ENCODE measurements at places on chromosomes 5 and 9.

- H3K27me3 ChIP-seq = no peaks in the 10 kb centered on the region
- H3K4me3 ChIP-seq = no peak overlapping the region
- no peak for DNase-seq
- no peaks in the 10 kb centered on the region for H3K4me1 ChIP-seq
- no peak overlapping the region for H3K27ac ChIP-seq
- no peaks in the 10 kb centered on the region for H3K36me3 ChIP-seq
Measured at GRCh38 chr9:25261445-25261844, 416.8 kb downstream of the TUSC1 start.

DNA sequence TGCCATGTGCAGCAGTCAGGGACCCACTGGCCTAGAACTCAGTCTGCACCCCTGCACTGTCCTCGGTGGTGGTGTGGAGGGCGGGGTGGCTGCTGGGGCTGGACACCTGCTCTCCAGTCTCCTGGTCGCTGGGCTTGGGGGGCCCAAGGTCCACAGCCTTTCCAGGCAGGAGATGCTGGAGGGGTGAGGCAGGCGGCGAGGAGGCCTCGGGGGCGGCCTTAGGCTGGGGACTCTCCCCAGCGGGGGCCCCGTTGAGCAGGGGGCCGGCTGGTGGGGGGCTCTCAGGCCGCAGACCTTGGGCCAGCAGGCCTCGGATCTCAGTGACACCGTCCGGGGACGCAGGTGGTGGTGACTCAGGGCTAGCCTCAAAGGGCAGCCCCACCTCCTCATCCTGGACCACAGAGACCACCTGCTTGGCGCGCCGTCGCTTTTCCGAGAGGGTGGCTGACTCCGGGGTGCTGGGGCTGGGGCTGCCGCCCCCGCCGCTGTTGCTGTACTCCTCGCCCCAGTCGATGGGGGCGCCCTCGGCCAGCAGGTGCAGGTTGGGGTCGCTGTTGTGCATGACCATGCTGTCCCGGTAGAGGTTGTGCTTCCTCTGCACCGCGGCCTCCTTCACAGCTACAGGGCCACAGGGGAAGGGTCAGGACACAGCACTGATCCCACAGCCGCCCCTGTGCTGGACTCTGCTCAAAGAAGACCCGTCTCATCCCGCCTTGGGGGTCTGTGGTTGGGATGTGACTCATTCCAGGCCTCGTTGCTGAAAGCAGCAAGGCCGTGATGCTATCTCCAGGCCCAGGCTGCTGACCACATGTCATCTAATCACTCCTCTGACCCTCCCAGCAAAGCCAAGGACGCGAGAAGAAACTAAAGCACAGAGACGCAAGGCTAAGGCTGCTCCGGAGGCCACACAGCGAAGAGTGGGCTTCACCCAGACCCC lies 55.8 kb downstream of the LRSAM1 start:
- peaks cover 15% of the 10 kb centered on the region for H3K36me3 ChIP-seq
- H3K27ac ChIP-seq = peak overlapping the region; percentile 77
- H3K27me3 ChIP-seq = peaks cover 24% of the 10 kb centered on the region
- H3K4me1 ChIP-seq = peaks cover 26% of the 10 kb centered on the region

- no peak overlapping the region for H3K4me3 ChIP-seq
- no peaks in the 10 kb centered on the region for H3K36me3 ChIP-seq
- no peak overlapping the region for H3K27ac ChIP-seq
- DNase-seq = no peak
- no peaks in the 10 kb centered on the region for H3K4me1 ChIP-seq
Measured at GRCh38 chr5:23139338-23140171, 286.4 kb upstream of the CDH12 start.

GRCh38 chr5:14114615-14115251 lies 28.4 kb upstream of the TRIO start:
- H3K36me3 ChIP-seq = peaks cover 23% of the 10 kb centered on the region
- DNase-seq = peak; percentile 50
- peak overlapping the region; percentile 18 for H3K4me3 ChIP-seq

GRCh38 chr9:137380606-137381005 lies 42.4 kb downstream of the EXD3 start:
- no peak for DNase-seq
- no peak overlapping the region for H3K4me3 ChIP-seq
- peaks cover 8% of the 10 kb centered on the region for H3K36me3 ChIP-seq
- H3K27me3 ChIP-seq = no peaks in the 10 kb centered on the region

GRCh38 chr9:3290231-3290840 lies 235.5 kb downstream of the RFX3 start:
- no peak overlapping the region for H3K4me3 ChIP-seq
- H3K27ac ChIP-seq = no peak overlapping the region
- peaks cover 14% of the 10 kb centered on the region for H3K36me3 ChIP-seq
- no peak for DNase-seq
- peaks cover 10% of the 10 kb centered on the region for H3K4me1 ChIP-seq

GRCh38 chr5:53105611-53106300 lies 3.8 kb downstream of the MOCS2 start:
- H3K4me1 ChIP-seq = peaks cover 54% of the 10 kb centered on the region
- H3K36me3 ChIP-seq = peaks cover 39% of the 10 kb centered on the region
- no peaks in the 10 kb centered on the region for H3K27me3 ChIP-seq
- no peak overlapping the region for H3K4me3 ChIP-seq
- H3K27ac ChIP-seq = no peak overlapping the region
- DNase-seq = no peak
